Effector memory CD4-positive, alpha-beta T cell (primary cell): ENCODE measurements at places on chromosomes 5 and 9.

- no peak for DNase-seq
Measured at GRCh38 chr9:127053960-127054359, 68.5 kb downstream of the ANGPTL2 start.

- DNase-seq = no peak
Measured at GRCh38 chr9:106864373-106865143, 1.6 kb downstream of the ZNF462 start.

DNA sequence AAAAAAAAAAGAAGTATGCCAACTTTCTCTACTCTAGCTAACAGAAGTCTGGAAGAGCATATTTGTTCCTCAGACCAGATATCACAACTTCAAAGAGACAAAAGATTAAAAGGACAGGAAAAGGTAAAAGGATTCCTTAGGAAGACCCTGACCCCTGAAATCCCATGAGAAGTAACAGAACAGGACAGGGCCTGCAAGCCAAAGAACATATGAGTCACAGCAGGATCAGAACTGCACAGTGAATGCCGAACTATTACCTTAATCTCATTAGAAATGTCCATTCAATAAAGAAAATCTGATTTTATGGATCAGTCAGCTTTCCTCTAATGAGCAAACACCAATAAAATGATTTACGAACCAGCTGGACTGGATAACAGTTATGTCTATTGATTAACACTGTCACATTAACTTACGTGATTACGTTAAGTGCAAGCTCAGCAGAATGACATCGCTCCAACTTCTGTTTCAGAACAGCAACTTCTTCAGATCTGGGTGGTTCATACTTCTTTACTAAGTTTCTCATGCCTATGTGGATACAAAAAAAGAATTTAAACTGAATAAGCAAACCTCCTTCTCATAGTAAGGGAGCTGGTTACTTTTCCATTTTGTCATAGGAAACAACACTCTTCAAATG lies 13.6 kb downstream of the CCNH start:
- DNase-seq = no peak

DNA sequence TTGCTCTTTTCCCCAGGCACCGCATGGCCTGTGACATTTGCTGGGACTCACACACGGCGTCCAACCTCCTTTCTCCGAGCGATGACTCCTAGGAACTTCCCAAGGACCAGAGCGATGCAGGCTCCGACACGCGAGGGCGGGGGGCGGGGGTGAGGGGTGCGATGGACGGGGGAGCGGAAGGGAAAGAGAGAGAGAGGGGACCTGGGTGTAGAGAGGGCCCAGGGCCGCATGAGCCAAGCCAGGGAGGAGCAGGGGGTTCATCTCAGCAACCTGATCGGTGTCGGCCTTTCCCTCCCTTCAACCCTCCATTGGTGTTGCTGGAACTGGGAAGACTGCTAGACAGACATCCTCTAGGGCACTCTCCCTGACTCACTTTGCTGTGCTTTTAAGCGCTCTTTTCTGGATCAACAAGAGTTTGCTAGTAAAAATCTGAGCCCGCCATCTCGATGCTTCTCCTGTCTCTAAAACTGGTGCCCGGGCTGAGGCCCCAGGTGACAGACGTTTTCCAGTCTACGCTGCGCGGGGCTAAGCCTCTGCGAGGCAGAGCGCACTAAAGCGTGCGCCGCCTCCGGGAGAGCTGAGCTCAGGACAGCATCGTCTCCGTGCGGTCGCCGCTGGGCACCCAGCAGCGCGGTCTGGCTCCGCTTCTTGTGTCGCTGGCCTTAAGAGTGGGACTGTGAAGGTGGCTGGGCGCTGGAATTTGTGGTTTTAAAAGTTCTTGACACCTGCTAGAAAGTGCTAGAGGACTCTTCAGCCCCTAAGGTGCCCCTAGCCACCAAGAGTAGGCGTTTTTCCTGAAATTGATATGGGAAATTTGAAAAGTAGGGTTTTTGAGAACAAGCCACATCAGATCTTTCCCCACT lies 1.0 kb upstream of the TSLP start:
- no peak for DNase-seq
